ENCODE measurements at places on chromosomes 7 and 10.

DNA sequence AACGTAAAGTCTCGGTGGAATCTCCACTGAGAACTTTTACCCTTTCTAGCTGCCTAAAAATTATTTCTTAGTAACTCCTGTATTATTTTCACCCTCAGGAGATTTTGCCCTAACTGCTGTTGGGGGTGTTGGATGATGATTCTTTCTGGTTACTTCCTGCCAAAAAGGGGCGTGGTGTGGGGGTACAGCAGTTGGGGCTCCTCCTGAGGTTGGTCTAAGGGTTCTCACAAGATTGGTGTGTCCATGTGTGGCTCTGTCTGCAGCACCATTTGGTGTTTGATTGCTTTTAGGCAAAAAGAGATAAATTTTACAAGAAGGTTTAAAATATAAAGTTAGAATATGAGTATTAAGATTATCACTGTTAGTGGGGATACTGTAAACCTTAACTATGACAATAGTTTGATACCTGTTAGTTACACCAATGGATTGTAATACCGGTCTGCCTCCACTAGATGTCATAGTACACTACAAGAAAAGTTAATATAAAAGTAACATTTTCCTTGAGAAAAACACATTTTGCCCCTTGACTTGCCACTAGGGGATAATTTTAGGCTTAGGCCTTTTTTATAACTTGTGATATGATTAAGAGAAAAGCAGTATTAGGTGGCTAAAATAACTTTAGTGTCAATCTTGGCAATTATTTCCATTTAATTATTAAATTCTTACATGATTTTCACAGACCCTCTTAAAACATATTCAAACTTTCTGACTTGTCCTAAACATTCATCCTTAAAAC is 928.7 kb downstream of the IPMK start:
- no peak for DNase-seq

DNA sequence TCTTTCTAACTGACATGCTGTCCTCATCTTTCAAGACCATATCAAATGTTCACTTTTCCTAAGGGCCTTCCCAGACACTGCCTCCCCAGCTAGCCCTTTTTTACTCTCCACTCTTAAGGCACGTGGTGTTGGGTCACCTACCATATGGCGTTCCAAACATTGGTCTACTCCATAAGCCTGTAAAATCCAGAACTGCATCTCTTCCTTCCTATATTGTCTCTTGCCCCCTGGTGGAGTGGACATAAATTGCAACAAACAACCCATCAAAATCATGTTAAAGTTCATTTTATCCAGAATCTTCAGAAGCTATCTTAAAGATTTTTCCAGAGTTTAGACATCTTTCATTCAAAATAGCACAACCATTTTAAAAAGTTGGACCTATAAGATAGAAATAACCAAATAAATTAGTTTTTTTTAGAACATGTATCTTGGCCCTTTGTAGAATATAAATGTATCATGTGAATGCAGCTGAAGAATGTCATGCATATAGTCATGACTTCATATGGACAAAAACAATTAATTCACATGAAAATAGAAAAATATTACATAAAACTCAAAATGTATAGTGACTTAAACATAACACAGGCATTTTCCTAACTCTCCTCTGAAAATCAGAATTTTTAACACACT is 180.6 kb upstream of the CHRM2 start:
- no peak for DNase-seq

GRCh38 chr7:74228951-74229900 is 19.4 kb downstream of the LAT2 start:
- no peak for DNase-seq

DNA sequence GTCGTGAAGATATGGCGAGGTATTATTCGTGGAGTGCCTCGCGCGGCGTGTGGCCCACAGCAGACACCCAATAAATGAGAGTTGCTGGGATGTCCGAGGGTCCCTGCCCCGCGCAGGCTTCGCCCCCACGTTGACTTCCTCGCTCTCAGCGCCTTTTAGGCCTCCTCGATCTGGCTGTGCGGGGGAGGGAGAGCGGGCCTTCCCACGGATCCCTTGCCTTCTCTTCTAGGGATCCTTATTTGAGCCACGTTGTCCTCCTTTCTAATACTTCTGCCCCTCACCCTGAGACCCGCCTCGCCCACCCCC is 660 bp downstream of the VCL start:
- no peak for DNase-seq

DNA sequence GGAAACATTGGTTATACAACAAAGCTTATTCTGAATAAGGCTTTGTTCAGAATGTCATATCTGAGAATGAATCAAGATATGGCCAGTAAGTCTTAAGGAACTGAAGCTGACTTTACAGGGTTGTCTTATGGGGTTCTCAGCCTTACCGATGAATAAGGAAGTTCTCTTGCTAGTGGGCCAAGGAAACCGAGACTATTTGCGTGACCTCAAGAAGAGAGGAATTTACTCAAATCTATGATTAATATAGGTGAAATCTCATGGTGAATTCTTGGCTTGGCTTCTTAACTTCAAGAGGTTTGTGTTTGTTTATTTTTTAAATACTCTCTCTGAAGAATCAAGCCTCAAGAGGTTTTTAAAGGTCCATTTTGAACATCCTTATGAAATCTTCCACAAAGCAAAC is 4.7 kb upstream of the MRLN start:
- DNase-seq, result no peak

DNA sequence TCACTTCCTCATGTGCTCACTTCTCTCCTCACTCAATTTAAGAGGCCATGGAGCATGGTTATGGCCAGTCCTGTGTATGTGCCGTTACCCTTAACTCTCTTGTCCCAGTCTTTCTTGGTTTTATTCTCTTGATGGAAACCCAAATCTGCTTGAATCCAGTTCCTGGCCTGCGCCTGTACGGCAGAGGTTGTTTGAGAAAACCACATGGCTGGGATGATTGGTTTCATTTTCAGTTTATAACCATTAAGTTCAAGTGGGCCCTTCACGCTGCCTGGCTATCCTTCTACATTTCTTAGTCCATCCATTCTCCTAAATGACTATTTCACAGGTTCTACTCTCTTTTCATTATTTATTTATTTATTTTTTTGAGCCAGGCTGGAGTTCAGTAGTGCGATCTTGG is 1.6 kb upstream of the ZNF239 start:
- no peak for DNase-seq

- DNase-seq, result no peak
Measured at GRCh38 chr7:140683657-140684056, 10.9 kb downstream of the ADCK2 start.

- DNase-seq, result peak; percentile 16
Measured at GRCh38 chr10:91006001-91006751, 85.3 kb upstream of the ANKRD1 start.
